ENCODE measurements at places on chromosomes 12 and 14.

DNA sequence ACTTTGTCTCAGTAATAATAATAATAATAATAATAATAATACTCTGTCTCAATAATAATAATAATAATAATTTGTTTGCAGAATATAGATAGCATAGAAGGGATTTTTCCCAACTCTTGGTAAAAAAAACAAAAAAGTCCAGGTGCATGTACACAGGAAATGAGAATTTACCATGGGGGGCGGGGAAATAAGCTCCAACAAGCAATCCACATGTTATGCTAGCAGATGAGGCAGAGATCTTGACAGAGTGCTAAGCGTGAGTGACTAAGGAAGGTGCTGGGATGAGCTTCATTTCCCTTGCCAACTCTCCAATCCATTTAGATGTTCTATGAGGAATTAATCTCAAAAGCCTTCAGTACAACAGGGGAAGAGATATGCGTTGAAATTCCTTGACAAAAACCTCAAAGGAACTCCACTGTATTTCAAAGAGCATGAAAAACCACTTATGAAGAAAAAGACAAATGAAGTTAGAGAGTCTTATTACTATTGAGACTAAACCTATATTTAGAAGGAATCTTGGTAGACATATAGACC lies 44.9 kb upstream of the GTF2A1 start:
- DNase-seq: no peak

- DNase-seq: no peak
Measured at GRCh38 chr14:106141242-106142220, 615.1 kb downstream of the TMEM121 start.

GRCh38 chr12:124523071-124523470 lies 44.3 kb downstream of the NCOR2 start:
- no peak for DNase-seq

GRCh38 chr14:73787486-73788316 lies 63.9 kb upstream of the PTGR2 start:
- DNase-seq: peak; percentile 27

GRCh38 chr14:58151133-58152013 lies 640 bp downstream of the ARMH4 start:
- DNase-seq: no peak

DNA sequence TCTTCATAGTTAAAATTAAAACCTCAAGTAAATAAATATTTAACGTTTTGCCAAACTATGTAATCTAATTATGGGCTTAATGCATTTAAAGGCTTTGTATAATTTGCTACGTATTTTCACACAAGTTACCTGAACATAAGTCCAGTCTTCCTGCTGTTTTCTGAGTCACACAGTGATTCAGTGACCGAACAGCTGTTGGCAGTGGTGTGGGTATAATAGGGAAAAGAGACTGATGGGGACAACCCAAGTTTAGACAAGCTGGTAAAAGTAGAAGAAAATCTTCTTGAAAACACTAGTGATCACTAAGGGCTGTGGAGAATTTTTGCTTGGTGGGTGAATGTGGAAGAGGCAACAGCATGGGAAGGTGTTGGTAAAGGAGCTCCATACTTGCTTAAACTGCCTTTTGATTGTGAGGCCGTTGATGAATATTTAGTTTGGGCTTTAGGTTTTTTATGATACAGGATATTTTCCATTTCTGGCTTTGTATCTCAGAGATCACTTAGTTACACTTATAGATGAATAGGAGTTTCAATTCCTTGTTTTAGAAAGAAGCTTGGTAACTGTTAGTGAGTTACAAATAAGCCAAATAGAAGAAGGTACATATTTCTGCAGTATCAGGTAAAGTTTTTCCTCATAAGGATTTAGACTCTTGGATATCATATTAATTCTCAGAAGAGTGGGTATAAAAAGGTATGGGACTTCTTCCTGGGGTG lies 23.9 kb downstream of the LRRK2 start:
- DNase-seq: no peak

DNA sequence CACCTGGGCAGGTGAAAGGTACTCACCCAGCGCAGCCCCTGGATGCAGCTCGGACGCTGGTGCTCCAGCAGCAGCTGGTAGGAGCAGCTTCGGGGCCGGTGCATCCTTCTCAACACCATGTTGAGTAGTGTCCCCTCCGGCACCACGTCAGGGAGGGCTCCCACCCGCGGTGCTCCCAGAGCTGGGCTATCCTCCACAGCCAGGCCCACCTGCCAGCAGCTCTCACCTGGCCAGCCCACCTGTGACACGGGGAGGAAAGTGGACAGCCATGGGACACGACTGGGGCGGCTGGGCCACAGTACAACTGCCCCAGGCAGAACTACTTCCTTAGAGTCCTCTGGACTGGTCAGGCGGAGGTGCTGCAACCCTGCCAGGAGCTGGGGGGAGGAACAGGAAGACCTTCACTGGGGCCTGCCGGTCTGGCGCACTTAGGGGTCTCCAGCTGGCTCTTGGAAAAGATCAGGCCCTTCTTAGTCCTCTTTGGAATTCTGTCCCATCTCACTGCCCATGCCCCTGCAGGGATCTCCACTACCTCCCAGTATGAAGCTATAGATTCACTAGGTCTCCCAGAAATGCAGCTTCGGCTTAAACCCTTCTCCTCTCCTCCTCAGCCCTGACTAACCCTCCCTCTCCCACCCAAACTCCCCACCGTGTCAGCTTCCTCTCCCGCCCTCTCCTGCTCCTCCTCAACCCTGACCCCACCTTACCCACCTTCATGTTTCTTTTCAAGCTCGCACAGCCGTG lies 668 bp downstream of the RAPGEF3 start:
- no peak for DNase-seq

GRCh38 chr12:127861406-127861805 lies 405.6 kb upstream of the TMEM132C start:
- no peak for DNase-seq

DNA sequence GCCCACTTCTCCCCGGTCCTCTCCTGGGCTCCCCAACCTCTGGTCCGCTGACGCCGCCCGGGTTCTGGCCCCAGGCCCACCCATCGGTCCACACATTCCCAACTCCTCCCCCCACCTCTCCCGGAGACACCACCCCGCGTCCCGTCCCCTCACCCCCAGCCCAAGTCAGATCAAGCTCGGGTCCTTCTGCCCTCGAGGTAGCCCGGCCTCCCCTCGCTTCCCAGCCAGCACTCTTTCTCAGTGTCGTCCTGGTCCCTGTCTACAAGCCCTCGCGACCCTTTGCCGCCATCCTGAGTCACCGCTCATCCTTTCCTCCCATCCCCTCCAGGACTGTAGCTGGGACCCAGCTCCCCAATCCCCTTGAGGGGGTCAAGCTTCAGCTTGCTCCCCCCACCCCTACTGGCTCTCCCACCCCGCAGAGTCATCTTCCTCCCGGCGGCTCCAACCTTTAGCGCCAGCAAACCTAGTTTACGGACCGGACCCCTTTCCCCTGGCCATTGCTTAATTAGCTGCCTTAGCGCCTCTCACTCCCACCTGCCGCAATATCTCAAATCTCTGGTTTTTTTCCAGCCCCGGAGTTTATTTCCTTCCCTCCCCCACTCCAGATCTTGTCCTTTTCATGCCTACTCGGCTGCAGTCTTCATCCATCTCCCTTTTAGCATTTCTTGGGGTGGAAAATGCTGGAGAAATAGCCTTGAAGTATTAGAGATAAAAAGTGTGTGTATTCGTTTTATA lies 1.1 kb downstream of the PPP4R4 start:
- DNase-seq: no peak

- no peak for DNase-seq
Measured at GRCh38 chr14:73788317-73788598, 63.4 kb upstream of the PTGR2 start.

DNA sequence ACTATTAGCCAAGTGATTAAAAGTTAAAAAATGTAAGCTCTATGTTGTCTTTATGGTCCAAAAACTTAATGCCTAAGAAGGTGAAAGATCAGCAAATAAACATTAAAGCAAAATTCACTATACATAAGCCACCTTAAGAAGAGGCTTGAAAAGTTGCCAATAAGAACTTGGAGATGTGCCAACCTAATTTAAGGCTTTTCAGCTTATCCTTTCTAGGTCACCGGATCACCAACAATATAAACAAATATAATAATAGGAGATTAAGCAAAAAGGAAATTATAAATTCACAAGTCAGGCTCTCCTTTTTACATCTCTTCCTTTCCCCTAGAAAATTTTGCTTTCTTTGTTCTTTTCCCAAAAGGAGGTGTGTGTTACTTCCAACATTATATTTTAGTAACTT lies 30.9 kb downstream of the SLC2A3 start:
- DNase-seq: no peak

GRCh38 chr14:68553311-68553710 lies 239.6 kb downstream of the ZFP36L1 start:
- DNase-seq: no peak

- no peak for DNase-seq
Measured at GRCh38 chr12:30646821-30647220, 48.8 kb downstream of the IPO8 start.

DNA sequence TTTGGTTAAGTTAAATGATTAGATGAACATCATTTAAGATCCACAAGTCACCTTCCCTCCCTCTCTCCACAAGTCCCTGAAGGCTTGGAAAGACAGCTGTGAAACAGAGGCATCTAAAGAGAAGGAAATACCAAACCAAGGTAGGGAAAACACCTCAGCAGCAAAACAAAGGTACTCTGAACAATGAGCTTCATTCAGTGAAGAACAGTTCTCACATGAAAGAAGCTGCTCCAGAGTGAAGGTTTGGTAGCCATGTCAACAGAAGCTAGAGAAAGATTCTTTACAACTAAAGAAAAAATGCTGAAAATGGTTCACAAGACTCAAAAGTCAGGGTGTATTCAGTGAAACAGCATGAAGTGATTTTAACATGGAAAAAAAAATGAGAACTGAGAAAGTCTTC lies 69.4 kb downstream of the FGD6 start:
- no peak for DNase-seq

DNA sequence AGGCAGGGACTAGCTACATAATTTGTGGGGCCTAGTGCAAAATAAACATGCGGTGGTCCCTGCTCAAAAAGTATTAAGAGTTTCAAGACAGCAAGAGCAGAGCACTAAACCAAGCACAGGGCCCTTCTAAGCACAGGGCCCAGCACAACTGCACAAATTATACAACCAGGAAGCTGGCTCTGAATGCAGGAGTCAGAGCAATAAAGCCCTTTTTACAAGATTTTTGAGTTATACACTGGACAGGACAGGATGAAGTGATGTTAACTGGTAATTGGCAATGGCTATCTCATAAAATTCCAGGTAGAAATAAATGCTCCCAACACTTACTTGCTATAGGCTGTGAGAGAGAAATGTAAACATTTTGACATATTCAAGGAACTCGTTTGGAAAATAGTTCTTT lies 86.2 kb upstream of the GPHB5 start:
- DNase-seq: no peak

DNA sequence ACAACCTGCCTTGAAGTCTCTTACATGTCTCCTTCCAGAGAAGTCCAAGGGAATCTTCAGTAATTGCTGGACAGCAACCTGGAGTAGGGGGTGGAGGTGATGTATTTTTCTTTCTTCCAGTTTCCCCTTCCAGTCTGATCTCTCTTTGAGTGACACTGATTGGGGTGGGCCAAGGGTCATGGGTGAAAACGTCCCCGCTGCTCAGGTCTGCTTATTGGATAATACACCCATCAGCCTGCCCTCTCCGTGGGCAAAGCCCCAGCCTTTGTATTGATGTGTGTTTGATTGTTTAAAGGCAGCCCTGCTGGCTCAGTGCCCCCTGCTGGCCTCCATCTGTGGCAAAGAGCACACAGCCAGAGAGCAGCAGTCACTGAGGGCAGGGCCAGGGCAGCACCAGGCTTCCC lies 35.7 kb upstream of the ATP2A2 start:
- peak; percentile 9 for DNase-seq

DNA sequence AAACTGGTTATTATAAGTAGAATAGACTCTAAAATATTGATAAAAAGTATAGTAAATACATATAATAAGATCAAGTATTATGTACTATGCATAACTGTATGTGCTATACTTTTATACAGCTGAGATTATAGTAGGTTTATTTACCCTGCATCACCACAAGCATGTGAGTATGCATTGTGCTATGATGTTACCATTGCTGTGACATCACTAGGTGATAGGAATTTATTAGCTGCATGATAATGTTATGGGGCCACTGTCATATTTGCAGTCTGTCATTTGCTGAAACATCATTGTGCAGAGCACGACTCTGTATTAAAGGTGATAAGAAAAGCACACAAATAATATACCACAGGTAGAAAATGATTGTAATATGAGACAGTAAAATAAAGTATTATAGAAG lies 385.6 kb downstream of the ZFP36L1 start:
- DNase-seq: no peak
